ENCODE measurements at places on chromosomes 12 and 14.

GRCh38 chr14:65832431-65833266, 420.1 kb downstream of the FUT8 start:
- no peak for DNase-seq

- DNase-seq = no peak
Measured at GRCh38 chr14:38261620-38262019, 5.7 kb upstream of the CLEC14A start.

DNA sequence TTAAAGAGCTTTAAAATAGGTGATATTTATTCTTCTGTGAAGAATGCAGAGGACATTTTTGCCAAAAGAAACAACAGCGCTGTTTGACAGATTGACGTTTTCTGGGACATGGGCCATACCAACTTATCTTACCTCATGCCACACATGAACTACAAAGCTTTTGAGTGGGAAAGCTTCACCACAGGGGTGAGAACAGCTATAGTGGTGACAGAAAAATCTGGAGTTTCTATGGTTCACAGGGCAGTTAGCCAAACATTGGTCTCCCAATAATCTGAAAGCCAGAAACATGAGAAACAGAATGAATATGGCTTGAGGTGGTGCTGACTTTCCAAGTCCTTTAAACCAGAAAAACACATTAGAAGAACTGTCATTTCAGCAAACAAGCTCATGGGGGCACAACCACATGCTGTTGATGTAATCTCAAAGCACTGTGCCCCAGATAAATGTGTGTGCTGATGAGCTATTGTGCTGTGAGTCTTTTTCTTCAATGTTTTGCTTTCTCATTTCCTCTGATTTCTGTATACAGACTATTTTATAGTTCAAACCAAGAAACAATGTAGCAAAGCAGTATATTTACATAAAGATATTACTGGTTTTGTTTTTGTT, 905.4 kb downstream of the SLC16A7 start:
- no peak for DNase-seq

DNA sequence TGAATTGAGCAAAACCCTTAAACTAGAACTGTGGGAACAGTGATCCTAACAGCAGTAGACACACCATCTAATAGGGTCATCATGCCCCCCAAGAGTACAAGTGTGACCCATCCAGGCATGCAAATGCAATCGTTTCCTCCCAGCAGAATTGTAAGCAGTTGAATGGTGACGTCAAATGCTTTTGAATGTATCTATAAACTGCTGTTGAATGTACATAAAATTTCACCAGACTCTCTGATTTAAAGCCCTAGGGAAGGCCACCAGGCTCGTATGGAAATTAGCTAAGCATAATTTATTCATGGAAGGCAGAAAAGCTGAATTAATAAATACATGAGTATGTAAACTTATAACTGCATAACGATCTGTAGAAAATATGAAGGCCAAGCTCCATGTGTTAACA, 482.9 kb downstream of the EGLN3 start:
- no peak for DNase-seq

GRCh38 chr14:58808828-58809227, 171.1 kb downstream of the DACT1 start:
- DNase-seq = no peak

Data from activated T-helper 9 cell treated with anti-CD3 and anti-CD28 coated beads, Interleukin-2, amount 50 U/mL, for 16 hours (primary cell).